ENCODE measurements at places on chromosomes 5 and 9.

DNA sequence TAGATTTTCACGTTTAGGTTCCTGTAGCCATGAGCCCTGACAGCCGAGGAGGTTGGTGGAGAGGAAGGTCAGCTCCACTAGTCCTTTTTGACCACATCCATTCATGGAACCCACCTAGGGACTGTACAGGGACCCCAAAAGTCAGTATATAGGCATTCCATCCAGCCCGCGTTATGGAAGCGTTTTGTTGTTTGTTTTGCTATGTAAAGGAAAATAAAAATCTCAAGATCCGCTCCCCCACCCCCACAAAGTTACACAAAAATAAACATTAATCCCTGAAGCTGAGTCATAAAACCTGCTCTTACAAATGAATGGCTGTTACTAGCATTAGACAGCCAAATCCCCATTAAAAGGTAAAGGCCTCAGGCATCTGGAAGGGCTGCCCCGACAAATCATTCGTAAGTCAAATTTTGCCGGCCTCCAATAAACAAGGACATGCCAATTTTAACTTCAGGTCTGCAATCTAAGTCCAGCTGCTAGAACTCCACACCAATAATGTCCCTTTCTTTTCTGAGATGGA, 292.9 kb downstream of the MED10 start:
- no peak for DNase-seq

GRCh38 chr5:126437721-126438120, 14.5 kb downstream of the GRAMD2B start:
- no peak for DNase-seq

- DNase-seq, result peak; percentile 58
These were observed 173.7 kb upstream of the POU5F2 start for GRCh38 chr5:93915142-93915553.

DNA sequence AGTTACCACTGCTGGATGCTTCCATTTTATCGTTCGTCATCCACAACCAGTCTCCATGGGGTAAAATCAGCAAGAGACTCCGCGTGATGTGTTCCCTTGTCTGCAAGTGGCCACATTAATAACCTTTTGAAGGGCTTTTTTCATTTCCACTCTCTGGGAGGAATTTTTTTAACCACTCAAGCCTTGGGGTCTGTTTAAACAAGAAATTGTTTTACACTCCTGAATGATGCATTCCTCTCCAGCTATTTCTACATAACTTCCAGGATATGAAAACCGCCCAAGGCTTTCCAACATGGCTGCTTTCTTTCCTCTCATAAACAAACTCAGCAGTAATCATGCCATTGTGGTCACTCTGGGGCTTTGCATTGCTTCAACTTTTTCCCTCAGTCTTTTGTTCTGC, 217.2 kb upstream of the DAPK1 start:
- DNase-seq, result no peak

DNA sequence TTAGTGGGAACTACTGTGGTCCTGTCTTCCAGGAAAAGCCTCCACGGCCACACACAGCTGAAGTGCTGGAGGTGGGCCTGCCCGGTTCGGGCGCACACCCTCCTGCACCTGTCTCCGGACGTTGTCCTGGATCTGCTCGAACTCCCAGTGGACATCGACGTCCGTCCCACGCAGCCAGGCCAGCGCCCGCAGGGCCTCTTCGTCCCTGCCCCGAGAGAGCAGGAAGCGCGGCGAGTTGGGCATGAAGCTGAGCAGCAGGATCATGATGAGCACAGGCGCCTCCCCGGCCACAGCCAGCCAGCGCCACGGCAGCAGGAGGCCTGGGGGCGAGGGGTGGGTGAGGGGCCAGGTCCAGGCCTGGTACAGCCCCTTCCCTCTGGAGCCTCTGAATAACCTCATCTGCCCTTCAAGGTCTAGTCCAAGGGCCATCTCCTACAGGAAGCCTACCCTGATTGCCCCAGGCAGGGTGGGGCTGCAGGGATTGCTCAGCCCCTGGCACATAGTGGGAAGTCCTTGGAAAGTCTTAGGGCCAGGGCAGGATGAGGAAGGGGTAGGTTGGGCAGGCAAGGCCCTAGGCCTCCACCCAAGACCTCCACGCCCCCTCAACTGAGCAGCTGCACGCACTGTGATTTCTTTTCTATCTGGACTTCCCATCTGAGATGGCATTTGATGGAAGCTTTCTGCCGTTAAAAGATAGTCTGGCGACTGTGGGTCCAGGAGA, 3.4 kb downstream of the SLC2A6 start:
- DNase-seq, result no peak

DNA sequence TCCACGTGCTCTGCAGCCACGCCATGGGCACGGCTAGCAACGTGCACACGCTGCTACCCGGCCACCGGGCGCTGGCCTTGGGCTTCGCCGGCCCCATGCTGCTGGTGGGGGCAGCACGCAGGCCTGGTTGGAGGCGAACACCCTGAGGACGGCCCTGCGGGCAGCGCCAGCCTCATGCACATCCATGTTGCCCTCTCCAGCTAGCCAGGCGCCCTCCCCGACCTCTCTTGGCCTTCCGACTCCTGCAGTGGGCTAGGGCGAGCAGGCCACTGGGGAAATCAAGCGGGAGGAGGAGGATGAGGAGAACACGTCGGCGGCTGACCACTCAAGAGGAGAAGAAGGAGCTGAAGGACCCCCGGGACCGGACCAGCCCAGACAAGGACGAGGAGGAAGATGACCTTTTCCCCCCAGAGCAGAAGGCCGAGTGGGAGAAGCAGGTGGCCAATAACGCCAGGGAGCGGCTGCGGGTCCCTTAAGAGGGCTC, 73.3 kb downstream of the INSL6 start:
- no peak for DNase-seq

GRCh38 chr5:16590685-16591084, 26.1 kb downstream of the RETREG1 start:
- no peak for DNase-seq

All from hematopoietic multipotent progenitor cell treated with erythropoietin and hydrocortisone succinate and interleukin-3 and kit ligand, for 15 days (in vitro differentiated cells).